H1 (cell line): ENCODE measurements at places on chromosomes 7 and 10.

- peak overlapping the region; percentile 93 for H3K4me3 ChIP-seq
- peaks cover 5% of the 10 kb centered on the region for H3K36me3 ChIP-seq
- DNase-seq: no peak
- no peaks in the 10 kb centered on the region; the same call in none of the 2 replicates for H3K4me1 ChIP-seq
- 0 out of 2 replicates have a peak overlapping the region, but pooled peaks have one; percentile 100 for H3K27ac ChIP-seq
- no peaks in the 10 kb centered on the region for H3K27me3 ChIP-seq
These were observed 1.0 kb downstream of the EIF3B start for GRCh38 chr7:2355705-2356008.

DNA sequence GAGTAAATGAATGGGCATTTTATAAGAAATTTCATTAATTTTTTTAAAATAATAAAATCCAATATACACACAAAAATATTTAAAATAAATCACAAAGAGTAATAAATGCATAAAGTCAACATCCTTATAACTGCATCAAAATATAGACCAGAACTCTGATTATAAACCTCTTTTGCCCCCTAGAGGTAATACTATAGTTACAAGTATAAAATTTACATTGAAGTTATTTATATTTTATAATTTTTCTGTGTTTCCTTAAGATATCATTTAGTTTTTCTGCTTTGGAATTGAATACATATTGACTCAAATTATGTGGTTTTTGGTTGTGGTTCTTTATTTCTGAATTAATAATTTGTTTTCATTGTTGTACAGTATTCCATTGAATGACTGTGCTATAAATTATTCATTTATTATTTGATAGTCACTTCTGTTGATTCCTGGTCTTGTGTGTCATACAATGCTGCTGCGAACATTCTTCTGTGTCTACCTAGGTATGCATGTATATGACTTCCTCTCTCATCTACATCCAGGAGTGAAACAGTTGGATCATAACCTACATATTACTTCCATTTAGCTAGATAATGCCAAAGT is 673.6 kb downstream of the IPMK start:
- no peak overlapping the region for H3K4me3 ChIP-seq
- no peaks in the 10 kb centered on the region for H3K27me3 ChIP-seq
- H3K4me1 ChIP-seq: no peaks in the 10 kb centered on the region
- DNase-seq: no peak
- H3K27ac ChIP-seq: no peak overlapping the region

- H3K4me3 ChIP-seq: no peak overlapping the region
- no peaks in the 10 kb centered on the region for H3K27me3 ChIP-seq
- peaks cover 4% of the 10 kb centered on the region for H3K4me1 ChIP-seq
- no peak overlapping the region for H3K27ac ChIP-seq
These were observed 301.1 kb downstream of the CALN1 start for GRCh38 chr7:72111086-72111485.

- no peak overlapping the region for H3K27ac ChIP-seq
- no peaks in the 10 kb centered on the region for H3K27me3 ChIP-seq
- peaks cover 14% of the 10 kb centered on the region for H3K4me1 ChIP-seq
- H3K36me3 ChIP-seq: no peaks in the 10 kb centered on the region
These were observed 15.2 kb downstream of the STK32C start for GRCh38 chr10:132292287-132293200.

GRCh38 chr7:132279718-132280117 is 296.6 kb downstream of the PLXNA4 start:
- 0 out of 2 replicates have a peak, but pooled peaks cover 1% of the 10 kb centered on the region for H3K4me1 ChIP-seq
- DNase-seq: no peak
- H3K4me3 ChIP-seq: no peak overlapping the region
- no peaks in the 10 kb centered on the region for H3K36me3 ChIP-seq

- no peaks in the 10 kb centered on the region for H3K4me1 ChIP-seq
- no peak for DNase-seq
- no peak overlapping the region for H3K4me3 ChIP-seq
- H3K27me3 ChIP-seq: no peaks in the 10 kb centered on the region
- H3K27ac ChIP-seq: no peak overlapping the region
- no peaks in the 10 kb centered on the region for H3K36me3 ChIP-seq
These were observed 109.6 kb downstream of the TMEM130 start for GRCh38 chr7:98760201-98760651.

- no peaks in the 10 kb centered on the region for H3K4me1 ChIP-seq
- no peaks in the 10 kb centered on the region for H3K36me3 ChIP-seq
- no peak overlapping the region for H3K4me3 ChIP-seq
- no peak for DNase-seq
- H3K27me3 ChIP-seq: peaks cover 6% of the 10 kb centered on the region; the same call in 1 of the 2 replicates
- H3K27ac ChIP-seq: no peak overlapping the region
These were observed 63.7 kb upstream of the BAIAP2L1 start for GRCh38 chr7:98464558-98464940.

- H3K4me3 ChIP-seq: no peak overlapping the region
- peaks cover 6% of the 10 kb centered on the region for H3K4me1 ChIP-seq
- peak overlapping the region; percentile 57; the same call in 1 of the 2 replicates for H3K27ac ChIP-seq
- no peaks in the 10 kb centered on the region for H3K27me3 ChIP-seq
These were observed 63.8 kb upstream of the RET start for GRCh38 chr10:43013065-43013464.

- no peak overlapping the region for H3K27ac ChIP-seq
- H3K4me3 ChIP-seq: no peak overlapping the region
- DNase-seq: no peak
- no peaks in the 10 kb centered on the region for H3K36me3 ChIP-seq
- no peaks in the 10 kb centered on the region for H3K27me3 ChIP-seq
- H3K4me1 ChIP-seq: no peaks in the 10 kb centered on the region
These were observed 149.8 kb downstream of the HBP1 start for GRCh38 chr7:107318523-107319160.

GRCh38 chr7:233249-234035 is 41.1 kb downstream of the FAM20C start:
- no peaks in the 10 kb centered on the region for H3K4me1 ChIP-seq
- H3K36me3 ChIP-seq: peaks cover 3% of the 10 kb centered on the region; the same call in 1 of the 2 replicates
- H3K27ac ChIP-seq: no peak overlapping the region
- H3K4me3 ChIP-seq: no peak overlapping the region
- H3K27me3 ChIP-seq: no peaks in the 10 kb centered on the region
- DNase-seq: no peak

DNA sequence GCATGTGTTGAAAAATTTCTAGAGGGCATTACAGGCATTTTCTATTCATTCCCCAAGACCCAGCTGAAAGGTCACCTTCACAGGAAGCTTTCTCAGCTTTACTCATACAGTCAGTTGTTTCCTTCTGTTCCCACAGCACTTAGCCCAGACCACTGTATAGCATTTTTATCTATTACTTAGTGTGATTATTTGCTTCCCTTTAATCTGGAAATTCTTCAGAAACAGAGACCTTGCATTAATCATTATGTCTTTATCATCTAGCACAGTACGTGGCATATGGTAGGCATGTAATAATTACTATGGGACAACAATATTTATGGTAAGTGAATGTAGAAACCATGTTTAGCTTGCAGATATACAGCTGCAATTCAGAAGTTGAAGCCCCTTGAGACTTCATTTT is 38.2 kb upstream of the CDK6 start:
- no peak overlapping the region for H3K27ac ChIP-seq
- H3K4me1 ChIP-seq: no peaks in the 10 kb centered on the region
- H3K27me3 ChIP-seq: no peaks in the 10 kb centered on the region
- no peak for DNase-seq
- H3K36me3 ChIP-seq: no peaks in the 10 kb centered on the region
- H3K4me3 ChIP-seq: no peak overlapping the region

DNA sequence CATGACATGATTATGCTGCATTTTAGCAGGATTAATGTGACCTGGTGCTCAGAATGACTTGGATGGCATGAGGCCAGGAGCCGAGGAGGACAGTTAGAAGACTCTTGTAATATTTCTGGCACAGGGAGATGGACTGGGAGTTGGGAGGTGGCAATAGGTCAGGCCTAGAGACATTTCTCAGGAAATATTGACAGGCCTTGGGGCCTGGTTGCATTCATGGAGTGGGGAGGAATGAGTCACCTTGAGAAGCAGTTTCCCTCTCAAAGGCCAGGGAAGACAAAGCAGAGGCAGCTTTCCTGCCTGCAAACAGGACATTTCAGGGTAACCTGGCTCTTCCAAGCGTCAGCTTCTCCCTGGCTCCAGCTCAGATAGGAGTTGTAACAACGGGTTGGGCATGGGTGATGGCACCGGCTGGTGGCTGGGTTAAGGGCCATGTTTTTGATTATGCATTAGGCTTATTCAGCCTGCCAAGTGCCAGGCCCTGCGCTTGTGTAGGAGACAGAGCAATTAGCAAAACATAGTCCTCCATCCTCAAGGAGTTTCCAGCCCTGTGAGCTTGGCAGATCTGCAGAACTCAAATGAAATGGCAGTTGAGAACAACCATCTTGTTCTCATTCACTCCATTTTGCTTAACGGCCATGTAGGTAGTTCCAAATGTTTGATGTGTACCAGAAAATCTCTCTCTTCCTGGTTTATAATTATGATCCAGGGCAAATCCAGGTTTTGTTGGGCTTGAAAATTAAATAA is 38.2 kb downstream of the HK1 start:
- H3K36me3 ChIP-seq: no peaks in the 10 kb centered on the region
- no peaks in the 10 kb centered on the region for H3K27me3 ChIP-seq
- DNase-seq: no peak

GRCh38 chr10:74910241-74910975 is 84.0 kb downstream of the KAT6B start:
- DNase-seq: no peak
- no peaks in the 10 kb centered on the region for H3K36me3 ChIP-seq
- no peak overlapping the region for H3K27ac ChIP-seq
- H3K4me1 ChIP-seq: no peaks in the 10 kb centered on the region
- no peaks in the 10 kb centered on the region for H3K27me3 ChIP-seq
- H3K4me3 ChIP-seq: no peak overlapping the region
